Aortic smooth muscle cell (primary cell): ENCODE measurements at places on chromosomes 7 and 10. TPM values are rescaled to one million over a fixed set of nuclear protein-coding genes. Genes with fewer than 3 reads are reported as not detected.

SPDYE5 gene
- total RNA-seq, result not detected in 2 replicates

NAT16 gene
- total RNA-seq, result not detected in 2 replicates

ARHGAP22 gene
- total RNA-seq, result 153 and 161 TPM in 2 replicates

AKR1C3 gene
- 163 and 174 TPM in 2 replicates for total RNA-seq

NKX6-2 gene
- 0.12 TPM in 1 of 2 replicates, not detected in the other for total RNA-seq

CAMK2B gene
- total RNA-seq, result 1.3 and 2.9 TPM in 2 replicates

NEUROD6 gene
- not detected in 2 replicates for total RNA-seq

TWIST1 gene
- 31.2 and 34.0 TPM in 2 replicates for total RNA-seq

PGAM2 gene
- total RNA-seq, result 0.26 and 1.2 TPM in 2 replicates

AQP1 gene
- 127 and 148 TPM in 2 replicates for total RNA-seq

CTAGE4 gene
- 0.37 and 0.66 TPM in 2 replicates for total RNA-seq

STRIP2 gene
- total RNA-seq, result 2.9 and 3.0 TPM in 2 replicates

PIP gene
- total RNA-seq, result not detected in 2 replicates

IFIT1 gene
- total RNA-seq, result 6.1 and 12.7 TPM in 2 replicates

GPR26 gene
- total RNA-seq, result not detected in 2 replicates

DKK1 gene
- total RNA-seq, result 103 and 126 TPM in 2 replicates
